ENCODE measurements at places on chromosomes 2 and 18. TPM values are rescaled to one million over a fixed set of nuclear protein-coding genes. Genes with fewer than 3 reads are reported as not detected.

GRCh38 chr2:55161295-55162210 lies 70.5 kb downstream of the CLHC1 start:
- DNase-seq, result no peak

GRCh38 chr18:9766076-9766481 lies 58.0 kb downstream of the RAB31 start:
- DNase-seq, result no peak

DNA sequence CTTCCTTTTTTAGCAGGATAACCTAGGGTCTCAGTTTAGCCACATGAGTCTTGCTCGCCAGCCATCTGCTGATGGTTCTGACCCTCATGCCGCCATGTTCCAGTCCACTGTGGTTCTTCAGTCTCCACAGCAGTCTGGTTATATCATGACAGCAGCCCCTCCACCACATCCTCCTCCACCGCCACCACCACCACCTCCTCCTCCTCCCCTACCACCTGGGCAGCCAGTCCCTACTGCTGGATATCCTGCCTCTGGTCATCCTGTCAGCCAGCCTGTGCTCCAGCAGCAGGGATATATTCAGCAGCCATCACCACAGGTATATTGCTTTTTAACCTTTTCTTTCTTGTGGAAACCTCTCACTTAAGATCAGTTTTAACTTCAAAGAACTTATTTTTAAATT lies 89.9 kb upstream of the UBXN4 start:
- no peak for DNase-seq

GRCh38 chr2:207603486-207603885 lies 21.7 kb downstream of the METTL21A start:
- no peak for DNase-seq

- DNase-seq, result no peak
These were observed 32.8 kb downstream of the TMEM163 start for GRCh38 chr2:134685967-134686366.

- DNase-seq, result no peak
These were observed 181.8 kb downstream of the BCL11A start for GRCh38 chr2:60371681-60372080.

DNA sequence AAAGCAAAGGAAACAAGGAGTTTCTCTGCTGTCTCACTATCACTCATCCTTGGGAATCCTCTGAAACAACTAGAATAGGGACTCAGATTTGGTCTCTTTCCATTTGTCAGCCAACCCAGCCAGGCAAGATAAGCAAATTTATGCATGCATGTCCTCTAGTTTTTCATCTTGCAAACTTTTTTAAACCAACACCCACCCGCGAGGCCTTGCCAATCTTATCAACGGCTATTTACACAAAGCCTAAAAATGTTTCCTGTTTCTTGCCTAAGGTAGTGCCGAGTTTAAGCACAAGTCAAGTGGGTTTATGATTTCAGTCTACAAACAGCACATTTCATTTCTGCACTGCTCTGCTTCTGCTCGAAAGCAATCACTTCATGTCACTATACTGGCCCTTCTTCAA lies 240.9 kb downstream of the STK39 start:
- no peak for DNase-seq

- no peak for DNase-seq
These were observed 516.5 kb upstream of the NETO1 start for GRCh38 chr18:73384246-73384645.

GRCh38 chr2:222264791-222265320 lies 33.9 kb downstream of the PAX3 start:
- no peak for DNase-seq

DNA sequence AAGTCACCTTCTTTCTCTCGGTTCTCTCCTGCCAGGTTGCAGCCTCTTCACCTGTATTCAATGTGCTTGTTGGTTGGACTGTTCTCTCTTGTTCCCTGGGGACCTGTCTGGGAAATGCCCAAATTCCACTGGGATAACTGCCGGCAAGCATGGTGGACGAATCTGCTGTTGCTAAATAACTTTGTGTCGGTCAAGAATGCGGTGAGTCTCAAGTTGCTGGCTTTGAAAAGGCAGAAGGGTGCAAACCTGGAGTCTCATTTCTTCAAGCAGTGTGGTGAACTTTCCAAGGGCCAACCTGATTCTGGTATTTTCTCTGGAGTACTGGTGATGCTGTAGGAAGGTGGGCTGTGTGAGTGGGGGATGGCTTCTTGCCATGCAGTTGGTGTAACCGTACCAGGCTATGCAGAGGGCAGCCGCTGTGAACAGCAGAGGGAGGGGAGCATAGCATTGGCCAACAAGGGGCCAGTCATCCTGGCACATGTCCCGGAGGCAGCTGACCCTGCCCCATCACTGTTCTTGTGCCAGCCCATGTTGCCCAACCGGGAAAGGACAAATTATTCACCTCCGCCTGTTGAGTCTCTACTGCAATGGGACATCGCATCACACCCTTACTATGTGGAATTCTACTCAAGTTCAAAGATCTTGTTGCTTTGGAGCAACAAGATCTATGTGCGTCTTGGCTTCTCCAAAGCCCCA lies 88.1 kb upstream of the SEC11C start:
- DNase-seq, result no peak

GRCh38 chr2:60450488-60450887 lies 103.0 kb downstream of the BCL11A start:
- DNase-seq, result no peak

DNA sequence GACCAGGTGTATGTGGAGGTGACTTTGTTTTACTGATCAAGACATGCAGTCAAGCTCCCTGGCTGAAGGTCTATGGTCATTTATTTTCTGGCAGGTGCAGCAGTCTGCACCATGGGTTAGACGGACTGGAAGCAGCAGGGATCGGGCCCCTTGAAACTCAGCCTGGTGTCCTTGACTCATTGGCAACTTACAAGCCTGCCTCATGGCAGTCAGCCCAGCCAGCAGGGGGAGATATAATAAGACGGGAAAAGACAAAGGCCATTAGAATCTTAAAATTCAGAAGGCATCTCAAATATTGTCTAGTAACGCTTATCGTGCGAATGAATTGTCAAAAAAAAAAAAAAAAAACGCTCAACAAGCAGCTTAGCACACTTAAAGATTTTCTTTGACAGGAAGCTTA lies 308.2 kb downstream of the EN1 start:
- DNase-seq, result no peak

- no peak for DNase-seq
These were observed 156.6 kb upstream of the LHCGR start for GRCh38 chr2:48912110-48912509.

GRCh38 chr2:135742325-135742757 lies 686 bp downstream of the UBXN4 start:
- DNase-seq, result peak; percentile 32

- DNase-seq, result no peak
These were observed 142.3 kb upstream of the HAAO start for GRCh38 chr2:42934580-42935186.

GRCh38 chr2:33917252-33917651 lies 318.2 kb upstream of the FAM98A start:
- no peak for DNase-seq

DNA sequence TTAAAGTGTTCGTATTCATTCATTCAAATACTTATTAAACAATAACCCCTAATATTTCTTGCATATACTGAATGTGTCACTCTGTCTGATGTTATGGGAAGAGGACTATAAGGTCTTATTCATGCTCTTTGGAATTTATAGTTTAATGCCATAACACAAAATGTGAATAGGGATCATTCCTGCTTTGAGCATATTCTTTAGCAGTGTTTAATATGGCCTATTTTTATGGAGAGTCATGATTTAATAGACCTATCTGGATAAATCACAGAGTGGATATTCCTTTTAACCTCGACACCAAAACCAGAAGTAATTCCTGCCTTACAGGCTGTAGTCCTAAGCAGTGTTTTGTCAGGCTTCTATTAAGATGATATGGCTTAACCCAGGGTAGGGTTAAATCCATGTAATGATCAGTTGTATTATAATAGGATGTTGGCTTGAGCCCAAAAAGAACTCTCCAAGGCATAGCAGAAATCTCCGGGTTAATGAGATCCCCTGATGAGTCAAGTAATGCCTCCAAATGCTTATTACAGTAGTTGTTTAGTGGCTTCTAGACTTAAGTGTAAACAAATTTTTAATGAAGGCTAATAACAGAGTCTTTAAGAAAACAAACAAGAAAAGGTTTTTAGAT lies 54.3 kb downstream of the GULP1 start:
- no peak for DNase-seq

DNA sequence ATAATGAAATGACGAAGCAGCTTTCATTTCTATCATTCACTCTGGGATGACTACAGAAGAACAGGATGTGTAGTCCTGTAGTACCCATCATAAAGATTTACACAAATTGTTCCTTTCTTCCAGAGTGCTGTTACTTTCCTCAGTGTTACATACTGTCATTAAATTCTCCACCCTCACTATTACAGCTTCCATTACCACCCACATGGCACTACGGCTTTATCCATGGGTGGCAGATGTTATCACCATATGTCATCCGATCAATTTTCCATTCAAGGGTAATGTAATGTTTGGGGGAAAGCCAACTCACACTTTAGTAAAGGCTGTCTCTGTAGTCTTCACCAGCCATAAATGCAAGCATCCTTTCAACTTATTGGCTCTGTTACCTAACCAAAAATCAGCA lies 7.1 kb upstream of the CSRNP3 start:
- DNase-seq, result no peak

- DNase-seq, result no peak
These were observed 11.2 kb downstream of the SLC40A1 start for GRCh38 chr2:189569295-189569910.

DNA sequence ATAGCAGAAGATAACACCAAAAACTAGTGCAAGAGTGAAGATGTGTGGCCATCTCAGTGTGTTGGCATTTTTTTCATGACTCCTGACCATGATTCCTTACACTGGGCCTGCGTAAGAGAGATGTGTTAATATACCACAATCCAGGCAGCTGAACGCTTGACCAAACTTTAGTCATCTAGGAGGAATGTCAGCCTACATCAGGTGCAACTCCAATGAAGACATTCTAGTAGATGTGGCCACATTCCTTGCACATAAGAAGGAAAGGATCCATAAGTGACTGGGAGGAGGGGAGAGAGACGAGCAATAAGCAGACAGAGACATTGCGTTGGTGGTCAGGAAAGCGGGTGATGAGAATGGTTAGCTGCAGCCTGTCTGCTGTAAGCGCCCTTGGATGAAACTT lies 42.6 kb downstream of the CYRIA start:
- no peak for DNase-seq

PLCD4 gene
- 6.7 TPM for total RNA-seq

ROCK1 gene
- 128 TPM for total RNA-seq

ERFE gene
- 0.79 TPM for total RNA-seq

ESCO1 gene
- total RNA-seq, result 41.8 TPM

MBD5 gene
- 134 TPM for total RNA-seq

ECEL1 gene
- 0.21 TPM for total RNA-seq

FAM110C gene
- 10.8 TPM for total RNA-seq

ALK gene
- 1.0 TPM for total RNA-seq

MAP2 gene
- 13.5 TPM for total RNA-seq

CENPO gene
- 13.4 TPM for total RNA-seq

TDRD15 gene
- total RNA-seq, result 3.8 TPM

CTLA4 gene
- 0.11 TPM for total RNA-seq

DSC1 gene
- total RNA-seq, result 0.16 TPM
